ENCODE measurements at places on chromosomes 6 and 20. TPM values are rescaled to one million over a fixed set of nuclear protein-coding genes. Genes with fewer than 3 reads are reported as not detected.

- no peak overlapping the region for H3K4me3 ChIP-seq
- no peaks in the 10 kb centered on the region for H3K4me1 ChIP-seq
- no peak for DNase-seq
- no peaks in the 10 kb centered on the region for H3K27me3 ChIP-seq
- H3K36me3 ChIP-seq: peaks cover 17% of the 10 kb centered on the region
- H3K27ac ChIP-seq: no peak overlapping the region
Measured at GRCh38 chr6:13641315-13641714, 26.2 kb downstream of the NOL7 start.

The COL21A1 gene
- 3.5 TPM for polyA plus RNA-seq

- H3K27me3 ChIP-seq: peaks cover 54% of the 10 kb centered on the region
- no peaks in the 10 kb centered on the region for H3K36me3 ChIP-seq
- DNase-seq: peak; percentile 79
- H3K4me3 ChIP-seq: peak overlapping the region; percentile 55
- peak overlapping the region; percentile 39 for H3K27ac ChIP-seq
Measured at GRCh38 chr6:45421709-45422502, 44.2 kb upstream of the SUPT3H start.

GRCh38 chr6:166413491-166413951, 30.8 kb upstream of the MPC1 start:
- H3K4me3 ChIP-seq: peak overlapping the region; percentile 17
- H3K27me3 ChIP-seq: no peaks in the 10 kb centered on the region
- peaks cover 90% of the 10 kb centered on the region for H3K4me1 ChIP-seq

DNA sequence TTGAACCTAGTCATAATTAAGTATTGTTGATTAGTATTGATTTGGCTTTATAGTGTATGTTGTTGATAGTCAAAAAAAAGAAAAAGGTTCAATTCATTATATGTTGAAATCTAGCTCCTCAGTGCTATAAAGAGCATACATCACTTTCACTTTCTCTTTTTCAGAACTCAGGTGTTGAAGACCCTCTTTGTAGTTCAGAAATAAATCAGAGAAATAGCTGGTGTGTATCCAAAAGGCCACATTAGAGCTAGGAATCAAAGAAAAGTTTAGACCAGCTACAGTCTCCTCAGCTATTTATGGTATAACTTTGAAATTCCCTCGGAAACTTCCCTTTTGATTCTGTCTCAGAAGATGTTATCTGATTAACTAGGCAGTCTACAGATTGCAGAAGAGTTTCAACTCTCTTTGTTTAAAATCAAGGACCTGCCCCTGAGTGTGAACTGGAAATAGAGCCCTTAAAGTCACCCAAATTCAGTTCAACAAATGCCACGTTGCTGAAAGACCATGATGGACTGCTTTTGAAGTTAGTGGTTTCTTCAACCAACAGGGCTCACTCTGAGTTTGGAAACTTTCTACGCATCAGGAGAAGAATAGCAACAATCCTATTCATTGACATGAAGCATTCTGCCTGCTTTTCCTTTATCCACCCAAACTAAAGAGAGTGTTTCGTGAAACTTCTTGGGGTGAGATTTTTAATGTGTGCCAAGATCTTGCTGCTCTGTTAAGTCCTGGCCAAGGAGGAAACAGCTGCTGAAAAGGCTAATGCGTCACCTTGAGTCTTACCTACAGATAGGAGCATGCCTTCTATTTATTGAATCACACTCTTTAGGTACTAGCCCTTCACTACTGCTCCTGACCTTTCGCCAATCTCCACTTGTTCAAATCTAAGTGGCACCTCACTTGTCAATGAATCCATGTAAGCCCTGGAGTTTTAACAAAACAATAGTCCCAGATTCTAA, 111.7 kb downstream of the TNFRSF21 start:
- H3K36me3 ChIP-seq: no peaks in the 10 kb centered on the region
- DNase-seq: peak; percentile 61
- peak overlapping the region; percentile 37 for H3K4me3 ChIP-seq
- no peaks in the 10 kb centered on the region for H3K27me3 ChIP-seq

DNA sequence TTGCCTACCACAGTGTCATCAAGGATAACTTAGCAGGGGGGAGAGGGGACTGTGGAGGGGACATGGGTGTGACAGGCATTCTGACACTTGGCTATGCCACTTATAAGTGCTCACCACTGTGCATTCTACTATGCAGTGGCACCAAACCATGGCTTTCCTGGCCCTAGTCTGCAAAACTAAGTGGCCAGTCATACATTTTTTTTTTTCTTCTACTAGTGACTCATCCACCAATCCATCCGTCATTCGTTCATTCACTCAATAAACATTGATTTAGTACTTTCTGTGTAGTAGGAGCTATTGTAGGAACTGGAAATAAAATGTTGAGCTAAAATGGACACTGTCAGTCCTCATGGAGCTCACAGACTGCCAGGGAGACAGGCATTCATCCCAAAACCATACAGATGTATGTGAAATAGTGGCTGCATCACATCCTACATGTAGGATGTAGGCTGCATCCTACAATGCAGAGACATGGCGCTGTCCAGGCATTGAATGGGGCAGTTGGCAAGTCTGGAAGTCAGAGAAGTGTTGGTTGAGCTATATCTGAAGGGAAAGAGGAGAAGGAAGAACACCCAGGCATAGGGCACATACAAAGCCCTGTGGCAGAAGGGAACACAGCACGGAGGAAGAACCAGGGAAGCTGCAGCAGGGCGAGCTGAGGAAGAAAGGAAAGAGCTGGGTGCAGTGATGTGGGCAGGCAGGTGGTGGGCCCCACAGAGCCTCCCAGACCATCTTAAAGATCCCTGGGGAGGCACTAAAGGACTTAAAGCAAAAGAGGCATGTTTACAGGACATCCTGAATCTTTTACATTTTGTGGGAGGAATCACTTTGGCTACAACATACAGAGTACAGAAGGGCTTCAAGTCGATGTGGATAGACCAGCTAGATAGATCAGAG, 224.4 kb downstream of the UST start:
- no peaks in the 10 kb centered on the region for H3K27me3 ChIP-seq
- H3K4me3 ChIP-seq: no peak overlapping the region
- no peak overlapping the region for H3K27ac ChIP-seq
- H3K36me3 ChIP-seq: no peaks in the 10 kb centered on the region
- no peaks in the 10 kb centered on the region for H3K4me1 ChIP-seq

The BPIFB6 gene
- polyA plus RNA-seq: 0.05 TPM

DNA sequence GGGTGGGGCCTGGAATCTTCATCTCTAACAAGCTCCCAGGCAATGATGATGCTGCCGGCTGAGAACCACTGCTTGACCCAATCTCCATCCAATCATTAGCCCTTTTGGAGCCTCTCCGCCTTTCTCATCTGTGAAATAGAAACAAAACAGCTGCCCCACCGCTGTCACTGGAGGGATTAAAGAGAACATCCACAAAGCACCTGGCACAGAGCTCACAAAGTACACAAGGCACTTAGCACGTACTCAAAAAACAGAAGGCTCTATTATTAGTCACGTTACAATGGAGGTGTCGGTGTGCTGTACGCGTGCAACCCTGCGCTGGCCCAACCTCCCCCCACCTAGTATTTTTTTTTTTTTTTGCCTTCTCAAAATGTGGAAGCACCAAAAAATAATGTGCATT, 213.5 kb upstream of the ARID1B start:
- H3K27me3 ChIP-seq: no peaks in the 10 kb centered on the region
- H3K4me1 ChIP-seq: peaks cover 5% of the 10 kb centered on the region
- H3K4me3 ChIP-seq: no peak overlapping the region
- no peak for DNase-seq

DNA sequence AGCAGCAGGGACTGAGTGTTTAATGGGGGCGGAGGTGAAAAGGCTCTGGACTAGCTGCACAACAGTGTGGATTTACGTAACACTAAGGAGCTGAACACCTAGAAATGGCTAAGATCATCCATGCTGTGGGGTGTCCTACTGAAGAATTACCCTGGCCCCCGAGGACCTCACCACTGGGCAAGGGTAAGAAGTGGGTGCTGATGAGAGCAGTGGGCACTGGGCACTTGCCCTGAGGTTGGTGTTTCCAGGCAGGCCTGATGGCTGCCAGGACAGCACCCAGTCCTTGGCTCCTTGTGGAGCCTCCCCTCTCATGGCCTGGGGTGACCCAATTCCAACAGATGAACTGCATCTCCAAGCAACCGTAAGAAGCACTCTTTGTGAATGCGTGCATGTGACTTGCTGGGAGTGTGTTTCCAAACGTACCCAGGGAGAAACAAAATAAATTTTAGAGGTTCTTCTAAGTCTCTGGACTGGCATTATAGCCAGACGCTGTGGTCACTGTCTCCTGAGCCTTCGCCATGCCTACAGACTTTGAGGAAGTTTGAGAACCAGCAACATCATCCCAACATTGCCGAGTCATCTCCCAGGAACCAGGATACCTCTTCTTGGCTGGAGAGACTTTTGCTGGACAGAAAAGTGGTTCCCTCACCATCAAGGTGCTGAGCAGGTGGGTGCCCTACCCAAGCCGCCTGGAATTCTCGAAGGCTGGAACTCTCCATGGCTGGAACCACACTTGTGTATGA, 245.9 kb downstream of the ERMARD start:
- H3K4me1 ChIP-seq: no peaks in the 10 kb centered on the region
- H3K36me3 ChIP-seq: no peaks in the 10 kb centered on the region
- no peak overlapping the region for H3K4me3 ChIP-seq
- H3K27me3 ChIP-seq: no peaks in the 10 kb centered on the region
- DNase-seq: no peak
- no peak overlapping the region for H3K27ac ChIP-seq

The RAB23 gene
- 5.8 TPM for polyA plus RNA-seq

DNA sequence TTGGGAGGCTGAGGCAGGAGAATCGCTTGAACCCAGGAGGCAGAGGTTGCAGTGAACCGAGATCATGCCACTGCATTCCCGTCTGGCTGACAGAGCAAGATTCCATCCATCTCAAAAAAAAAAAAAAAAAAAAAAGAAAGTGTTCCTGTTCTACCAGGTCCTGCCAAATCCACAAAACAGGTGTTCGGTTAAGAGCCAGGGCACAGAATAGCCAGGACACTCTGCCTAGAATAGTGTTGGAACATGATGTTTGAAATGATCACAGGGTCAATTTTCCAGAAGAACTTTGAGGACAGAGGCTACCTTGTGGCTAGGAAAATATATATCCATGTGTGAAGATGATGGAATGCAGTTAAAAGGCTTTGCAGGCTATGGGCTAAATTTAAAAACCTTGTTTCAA, 63.6 kb upstream of the TRAF3IP2 start:
- no peak overlapping the region for H3K27ac ChIP-seq
- H3K4me3 ChIP-seq: no peak overlapping the region
- DNase-seq: no peak
- H3K4me1 ChIP-seq: no peaks in the 10 kb centered on the region

- H3K4me3 ChIP-seq: peak overlapping the region; percentile 91
- peaks cover 10% of the 10 kb centered on the region for H3K4me1 ChIP-seq
- no peaks in the 10 kb centered on the region for H3K36me3 ChIP-seq
- H3K27ac ChIP-seq: peak overlapping the region; percentile 95
Measured at GRCh38 chr6:36028088-36028876, 674 bp downstream of the MAPK14 start.

GRCh38 chr20:24934101-24934661, 14.9 kb upstream of the CST7 start:
- no peaks in the 10 kb centered on the region for H3K27me3 ChIP-seq
- no peaks in the 10 kb centered on the region for H3K36me3 ChIP-seq
- H3K27ac ChIP-seq: peak overlapping the region; percentile 75
- DNase-seq: peak; percentile 66
- peaks cover 31% of the 10 kb centered on the region for H3K4me1 ChIP-seq

The MROH8 gene
- polyA plus RNA-seq: 3.2 TPM

- no peaks in the 10 kb centered on the region for H3K27me3 ChIP-seq
- H3K36me3 ChIP-seq: no peaks in the 10 kb centered on the region
Measured at GRCh38 chr6:162580619-162581018, 146.9 kb downstream of the PRKN start.

GRCh38 chr20:36150847-36151539, 3.5 kb upstream of the EPB41L1 start:
- H3K4me1 ChIP-seq: peaks cover 3% of the 10 kb centered on the region
- peaks cover 52% of the 10 kb centered on the region for H3K27me3 ChIP-seq
- no peak for DNase-seq

The SLC22A7 gene
- polyA plus RNA-seq: 0.16 TPM

DNA sequence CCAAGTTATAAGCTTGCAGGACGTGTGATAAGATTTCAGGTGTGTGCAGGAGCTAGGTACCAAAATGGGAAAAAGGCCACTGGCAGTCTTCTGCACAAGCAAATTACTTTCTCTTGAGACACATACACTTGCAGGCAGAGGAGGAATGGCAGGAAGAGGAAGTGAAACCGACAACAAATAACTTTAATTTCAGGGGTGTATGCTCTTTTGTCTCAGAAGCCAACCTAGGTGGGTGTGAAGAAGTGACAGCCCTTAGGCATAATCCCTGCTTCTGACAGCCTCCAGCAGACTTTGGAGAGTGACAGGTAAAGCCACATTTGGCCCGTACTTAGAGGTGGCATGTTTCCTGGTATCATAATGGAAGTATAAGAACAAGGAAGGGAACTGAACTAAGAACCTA, 118.8 kb upstream of the TRAF3IP2 start:
- H3K4me1 ChIP-seq: peaks cover 26% of the 10 kb centered on the region
- H3K36me3 ChIP-seq: peaks cover 10% of the 10 kb centered on the region
- DNase-seq: peak; percentile 79
- no peak overlapping the region for H3K4me3 ChIP-seq
- H3K27ac ChIP-seq: peak overlapping the region; percentile 70
- H3K27me3 ChIP-seq: no peaks in the 10 kb centered on the region

The CEP162 gene
- 15.7 TPM for polyA plus RNA-seq

DNA sequence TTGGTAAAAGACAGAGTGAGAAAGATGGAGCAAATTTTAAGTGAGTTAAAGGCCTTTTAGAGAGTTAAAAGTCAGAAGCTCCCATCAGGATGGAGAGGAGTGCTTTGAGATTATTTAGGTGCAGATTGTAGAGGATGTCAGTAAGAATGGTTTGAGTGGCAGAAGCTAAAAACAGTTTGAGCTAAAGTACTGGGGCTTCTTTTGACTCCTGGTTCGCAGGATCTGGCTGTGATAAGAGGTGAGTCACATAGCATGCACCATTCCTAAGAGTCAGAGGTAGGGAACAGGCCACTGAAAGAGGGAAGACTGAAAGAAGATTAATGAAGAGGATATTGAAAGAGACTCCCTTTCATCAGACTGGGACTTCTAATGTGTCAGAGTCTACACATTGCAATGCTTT, 1047.9 kb upstream of the MAP3K7 start:
- no peak overlapping the region for H3K27ac ChIP-seq
- no peak for DNase-seq
- no peaks in the 10 kb centered on the region for H3K27me3 ChIP-seq
- no peaks in the 10 kb centered on the region for H3K4me1 ChIP-seq
- no peak overlapping the region for H3K4me3 ChIP-seq
- H3K36me3 ChIP-seq: no peaks in the 10 kb centered on the region

The ELOVL2 gene
- 0.91 TPM for polyA plus RNA-seq

DNA sequence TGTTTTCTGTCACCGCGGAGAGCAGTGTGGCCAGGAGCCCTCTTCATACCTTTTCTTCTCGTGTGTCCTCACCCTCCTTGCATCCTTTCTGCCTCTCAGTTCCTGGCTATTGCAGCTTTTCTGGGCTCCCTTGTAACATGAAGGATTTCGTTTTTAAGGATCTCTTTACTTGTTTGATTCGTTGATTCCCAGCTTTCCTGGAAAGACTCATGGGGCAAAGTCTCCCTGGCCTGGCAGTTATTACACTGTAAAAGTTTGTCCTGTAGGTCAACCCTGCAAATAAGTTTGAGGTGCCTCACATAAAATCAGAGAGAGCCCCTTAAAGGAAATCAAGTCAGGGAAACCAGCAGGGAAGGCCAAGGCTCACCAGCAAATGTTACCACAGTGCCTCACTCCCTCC, 70.1 kb downstream of the ISM1 start:
- no peaks in the 10 kb centered on the region for H3K27me3 ChIP-seq
- H3K4me1 ChIP-seq: peaks cover 2% of the 10 kb centered on the region
- no peak overlapping the region for H3K4me3 ChIP-seq
- H3K36me3 ChIP-seq: no peaks in the 10 kb centered on the region

The TAAR6 gene
- not detected for polyA plus RNA-seq

- no peak for DNase-seq
- no peak overlapping the region for H3K27ac ChIP-seq
- H3K36me3 ChIP-seq: peaks cover 22% of the 10 kb centered on the region
- H3K4me1 ChIP-seq: no peaks in the 10 kb centered on the region
- H3K27me3 ChIP-seq: no peaks in the 10 kb centered on the region
Measured at GRCh38 chr20:34415079-34415478, 52.0 kb downstream of the ITCH start.

All from thymus (tissue), 14 donors.